ENCODE measurements at places on chromosomes 12 and 14.

- DNase-seq: no peak
These were observed 93.5 kb upstream of the ETV6 start for GRCh38 chr12:11555743-11556625.

DNA sequence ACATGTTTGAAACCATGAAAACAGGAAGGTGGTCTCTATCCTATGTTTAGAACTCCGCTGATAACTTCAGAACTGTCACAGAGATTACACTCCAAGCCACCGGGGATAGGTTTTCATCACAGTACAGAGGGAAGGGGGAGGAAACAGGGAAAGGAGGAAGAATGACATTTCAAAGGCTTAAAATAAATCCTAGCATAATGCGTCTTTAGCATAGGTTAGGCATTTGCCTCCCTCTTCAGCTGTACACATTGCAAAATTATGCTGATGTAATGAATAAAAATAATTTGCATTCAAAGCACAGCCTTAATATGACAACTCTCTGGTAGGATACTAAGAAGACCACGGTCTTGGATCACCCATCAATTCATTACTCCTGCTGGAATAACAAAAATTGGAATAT, 54.3 kb upstream of the PYGL start:
- DNase-seq: no peak

DNA sequence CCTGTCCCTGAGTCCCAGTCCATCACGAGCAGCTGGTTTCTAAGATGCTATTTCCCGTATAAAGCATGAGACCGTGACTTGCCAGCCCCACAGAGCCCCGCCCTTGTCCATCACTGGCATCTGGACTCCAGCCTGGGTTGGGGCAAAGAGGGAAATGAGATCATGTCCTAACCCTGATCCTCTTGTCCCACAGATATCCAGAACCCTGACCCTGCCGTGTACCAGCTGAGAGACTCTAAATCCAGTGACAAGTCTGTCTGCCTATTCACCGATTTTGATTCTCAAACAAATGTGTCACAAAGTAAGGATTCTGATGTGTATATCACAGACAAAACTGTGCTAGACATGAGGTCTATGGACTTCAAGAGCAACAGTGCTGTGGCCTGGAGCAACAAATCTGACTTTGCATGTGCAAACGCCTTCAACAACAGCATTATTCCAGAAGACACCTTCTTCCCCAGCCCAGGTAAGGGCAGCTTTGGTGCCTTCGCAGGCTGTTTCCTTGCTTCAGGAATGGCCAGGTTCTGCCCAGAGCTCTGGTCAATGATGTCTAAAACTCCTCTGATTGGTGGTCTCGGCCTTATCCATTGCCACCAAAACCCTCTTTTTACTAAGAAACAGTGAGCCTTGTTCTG, 41.6 kb downstream of the DAD1 start:
- no peak for DNase-seq

- no peak for DNase-seq
These were observed 99.7 kb downstream of the RFLNA start for GRCh38 chr12:124394462-124395128.

GRCh38 chr12:130476451-130477135, 138.9 kb downstream of the PIWIL1 start:
- DNase-seq: no peak

GRCh38 chr12:109863847-109864712, 16.3 kb downstream of the GLTP start:
- no peak for DNase-seq

- no peak for DNase-seq
These were observed 98.7 kb downstream of the HECTD4 start for GRCh38 chr12:112283546-112283945.

DNA sequence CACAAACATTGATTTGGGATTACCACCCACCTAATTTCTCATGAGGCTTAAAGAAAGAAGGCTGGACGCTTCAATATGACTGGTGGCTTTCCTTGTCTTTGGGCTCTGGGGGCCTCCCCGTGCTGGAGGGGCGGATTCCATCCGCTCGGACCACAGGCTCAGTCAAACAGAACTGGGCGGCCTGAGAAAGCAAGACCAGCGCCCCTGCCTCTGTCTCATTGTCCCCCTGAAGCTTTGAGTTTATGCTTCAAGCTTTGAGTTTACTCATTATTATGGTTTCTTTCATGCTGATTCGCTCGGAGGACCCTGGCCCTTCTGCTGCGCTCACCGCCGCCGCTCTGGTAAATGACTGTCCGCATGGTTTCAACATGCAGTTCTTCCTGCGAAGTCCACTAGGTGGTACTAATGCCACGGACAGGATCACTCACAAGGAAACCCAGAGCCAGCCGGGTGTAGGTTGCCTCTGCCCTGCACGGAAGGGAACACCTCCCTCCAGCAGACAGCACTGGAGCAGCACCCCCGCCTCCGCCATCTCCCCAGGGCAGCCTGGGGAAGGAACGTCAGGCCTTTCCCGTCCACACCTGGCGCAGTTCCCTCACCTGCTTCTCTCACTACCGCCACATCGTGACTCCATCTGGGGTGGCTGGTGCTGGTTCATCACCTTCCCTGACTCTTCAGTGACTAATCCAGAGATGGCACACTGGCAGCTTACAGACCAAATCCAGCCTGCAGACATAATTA, 13.2 kb upstream of the TIGAR start:
- peak; percentile 60 for DNase-seq

- no peak for DNase-seq
These were observed 27.4 kb downstream of the PTPN11 start for GRCh38 chr12:112446008-112446725.

DNA sequence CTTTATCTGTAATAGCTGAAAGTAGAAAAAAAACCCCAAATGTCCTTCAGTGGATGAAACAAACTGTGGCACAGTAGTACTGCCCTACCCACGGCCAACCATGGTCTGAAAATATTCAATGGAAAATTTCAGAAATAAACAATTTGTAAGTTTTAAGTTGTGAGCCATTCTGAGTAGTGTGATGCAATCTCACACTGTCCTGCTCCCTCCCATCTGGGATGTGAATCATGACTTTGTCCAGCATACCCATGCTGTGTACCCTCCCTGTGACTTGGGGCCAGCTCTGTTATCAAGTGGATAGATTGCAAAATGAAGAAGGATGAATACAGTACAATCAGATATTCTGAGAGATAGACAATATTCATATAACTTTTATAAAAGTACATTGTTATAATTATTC, 106.2 kb downstream of the SMOC1 start:
- peak; percentile 20 for DNase-seq

DNA sequence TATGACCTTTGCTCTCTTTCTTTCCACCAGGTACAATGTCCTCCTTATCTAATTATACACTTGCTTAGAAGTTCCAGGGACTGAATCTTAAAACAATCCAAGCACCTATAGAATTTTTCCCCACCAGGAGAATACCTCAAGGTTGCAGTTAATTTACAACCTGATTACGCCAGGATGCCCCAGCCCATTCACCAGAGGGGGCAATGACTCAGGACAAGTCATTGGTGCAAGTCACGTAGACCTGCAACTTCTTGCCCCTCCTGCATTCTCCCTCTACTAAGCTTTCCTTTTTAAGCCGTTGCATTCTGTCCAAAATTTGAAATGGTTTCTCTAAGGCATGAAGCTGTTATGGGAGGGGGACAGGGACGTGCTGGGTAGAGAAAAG, 111.1 kb upstream of the SCAF11 start:
- no peak for DNase-seq

GRCh38 chr12:15225136-15225862, 4.1 kb upstream of the RERG start:
- no peak for DNase-seq

- DNase-seq: peak; percentile 12
These were observed 106.6 kb upstream of the AMN1 start for GRCh38 chr12:31835276-31835882.

GRCh38 chr14:36028218-36028617, 148.3 kb downstream of the PTCSC3 start:
- no peak for DNase-seq

- no peak for DNase-seq
These were observed 11.5 kb upstream of the SFSWAP start for GRCh38 chr12:131699434-131699833.

GRCh38 chr14:82055515-82056115, 522.0 kb upstream of the SEL1L start:
- no peak for DNase-seq

DNA sequence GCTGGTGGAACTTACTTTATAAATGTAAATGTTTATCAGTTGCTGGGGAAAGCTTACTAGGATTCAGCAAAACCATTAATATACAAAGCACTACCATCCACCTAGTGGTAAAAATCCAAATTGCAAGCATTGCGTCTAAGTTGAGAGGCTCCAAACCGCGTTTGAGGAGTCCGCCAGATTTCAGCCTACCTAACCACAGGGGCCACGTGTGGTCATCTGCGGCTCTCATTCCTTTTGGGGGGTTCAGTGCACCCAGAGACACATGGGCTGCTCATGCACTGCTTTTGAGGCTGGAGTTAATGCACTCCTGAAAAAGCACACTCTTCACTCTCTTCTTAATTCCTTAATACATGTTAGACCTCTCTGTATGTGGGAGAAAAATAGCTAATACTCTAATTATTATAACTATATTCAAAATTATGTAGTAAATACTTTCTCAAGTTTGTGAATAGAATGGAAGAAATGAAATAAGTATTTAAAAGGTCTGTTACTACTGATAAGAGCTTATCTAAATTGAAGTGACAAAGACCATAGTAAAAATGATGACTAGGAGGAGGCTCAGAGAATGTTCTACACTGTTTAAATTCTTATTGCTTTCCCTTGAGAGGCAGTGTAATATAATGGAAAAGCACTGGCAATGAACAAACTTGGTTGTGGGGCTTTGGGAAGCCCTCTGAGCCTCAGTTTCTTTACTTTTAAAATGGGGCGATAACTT, 41.4 kb upstream of the MANSC4 start:
- DNase-seq: peak; percentile 81

GRCh38 chr14:45201905-45202304, 51.1 kb downstream of the MIS18BP1 start:
- no peak for DNase-seq

Measured in suppressor macrophage treated with lipopolysaccharide for 1 hour (primary cell).